ENCODE measurements at places on chromosomes 16 and 17.

DNA sequence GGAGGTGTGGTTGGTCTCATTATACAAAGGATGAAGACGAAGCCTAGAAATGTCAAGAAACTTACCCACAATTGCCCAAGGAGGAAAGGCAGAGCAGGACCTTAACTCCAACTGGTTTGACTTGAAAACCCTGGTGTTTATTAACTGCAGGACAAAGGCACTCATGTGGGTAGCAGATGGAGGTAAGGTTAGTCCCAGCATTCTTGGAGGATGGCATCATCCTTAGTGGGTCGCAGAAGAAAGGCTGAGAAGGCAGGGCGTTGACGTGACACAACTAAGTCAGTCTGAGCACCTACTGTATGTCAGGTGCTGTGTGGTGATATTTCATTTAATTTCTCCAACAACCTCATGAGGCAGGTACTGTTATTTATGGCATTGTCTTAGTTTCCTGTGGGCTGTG, 101.3 kb downstream of the HAPSTR1 start:
- no peak for DNase-seq

DNA sequence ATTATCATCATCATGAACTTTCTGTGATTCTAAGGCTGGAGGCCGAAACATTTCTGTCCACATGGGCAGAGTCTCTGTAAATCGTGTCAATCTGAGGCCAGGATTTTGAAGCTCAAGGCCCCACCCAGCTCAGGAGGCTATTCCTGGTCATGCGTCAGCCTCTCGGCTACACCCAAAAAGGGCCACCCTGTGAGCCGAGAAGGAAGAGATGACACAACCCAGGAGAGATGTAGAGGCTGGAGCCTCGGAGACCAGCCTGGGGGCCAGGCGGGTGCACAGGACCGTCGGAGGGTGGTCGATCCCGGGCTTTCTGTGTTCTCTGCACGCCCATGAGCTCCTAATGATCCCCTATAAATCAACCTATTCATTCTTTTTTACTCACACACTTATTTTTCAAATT, 1.1 kb upstream of the CACNG1 start:
- DNase-seq = no peak

- no peak for DNase-seq
Measured at GRCh38 chr17:58005728-58006559, 1.1 kb downstream of the SRSF1 start.

DNA sequence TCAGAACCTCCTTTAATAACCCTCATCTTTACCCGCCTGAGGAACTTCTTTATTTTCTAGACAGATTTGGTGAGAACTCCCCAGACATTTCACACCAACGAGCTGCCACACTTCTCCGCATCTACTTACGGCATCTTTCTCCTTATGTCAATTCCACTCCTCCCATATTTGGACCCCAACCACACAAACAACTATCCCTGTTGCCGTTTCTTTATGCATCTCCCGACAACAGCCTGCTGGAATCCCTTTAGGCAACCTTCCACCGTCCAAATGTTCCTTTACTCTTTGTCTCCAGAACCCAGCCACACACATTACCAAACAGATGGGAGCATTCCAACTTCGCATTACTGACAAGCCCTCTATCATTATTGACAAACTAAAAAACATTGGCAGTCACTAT, 8.8 kb upstream of the ENDOV start:
- DNase-seq = no peak

GRCh38 chr16:83652943-83653342, 154.8 kb upstream of the HSBP1 start:
- no peak for DNase-seq

GRCh38 chr17:38958756-38959155, 8.4 kb downstream of the FBXO47 start:
- no peak for DNase-seq

DNA sequence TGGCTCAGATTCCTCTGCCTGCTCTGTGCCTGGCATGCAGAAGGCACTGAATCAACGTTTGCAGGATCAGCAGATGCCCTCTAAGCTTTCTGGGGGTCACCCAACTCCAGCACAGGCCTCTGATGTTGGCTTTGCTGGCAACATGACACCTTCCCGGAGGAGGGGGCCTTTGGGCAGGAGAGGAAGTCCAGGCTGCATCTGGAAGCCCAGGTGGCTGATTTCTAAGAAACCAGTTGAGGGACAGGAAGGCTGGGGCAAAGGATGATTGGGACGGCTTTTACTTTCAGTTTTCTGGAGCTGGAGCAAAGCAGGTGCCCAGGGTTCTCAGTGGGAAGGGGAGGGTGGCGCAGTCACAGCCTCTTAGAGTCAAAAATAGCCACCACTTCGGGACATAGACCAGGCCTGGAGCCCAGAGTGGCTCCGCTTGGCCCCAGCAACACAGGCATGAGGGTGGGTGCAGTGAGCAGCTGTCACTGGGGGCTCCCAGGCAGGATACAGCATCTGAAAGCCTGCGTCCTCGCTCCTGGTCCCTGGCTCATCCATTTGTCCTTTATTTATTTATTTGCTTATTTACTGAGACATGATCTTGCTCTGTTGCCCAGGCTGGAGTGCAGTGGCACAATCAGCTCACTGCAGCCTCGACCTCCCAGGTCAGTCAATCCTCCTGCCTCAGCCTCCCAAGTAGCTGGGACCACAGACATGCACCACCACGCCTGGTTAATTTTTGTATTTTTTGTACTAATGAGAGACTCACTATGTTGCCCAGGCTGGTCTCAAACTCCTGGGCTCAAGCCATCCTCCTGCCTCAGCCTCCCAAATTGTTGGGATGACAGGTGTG, 15.1 kb downstream of the SOCS1 start:
- DNase-seq = no peak

GRCh38 chr16:79008869-79009179, 591.7 kb downstream of the MAF start:
- DNase-seq = peak; percentile 100

- DNase-seq = no peak
Measured at GRCh38 chr16:63876103-63876502, 1245.8 kb downstream of the CDH11 start.

GRCh38 chr17:77959126-77959925, 823 bp downstream of the TNRC6C start:
- no peak for DNase-seq

GRCh38 chr16:18800293-18800692, 1.1 kb downstream of the ARL6IP1 start:
- DNase-seq = no peak

- DNase-seq = peak; percentile 73
Measured at GRCh38 chr16:17476414-17477259, 5.9 kb upstream of the XYLT1 start.

GRCh38 chr17:16286947-16287562, 66.2 kb downstream of the CENPV start:
- DNase-seq = no peak

- DNase-seq = no peak
Measured at GRCh38 chr16:58197314-58198012, 443 bp downstream of the CSNK2A2 start.

- no peak for DNase-seq
Measured at GRCh38 chr17:13557077-13557476, 44.7 kb downstream of the HS3ST3A1 start.

DNA sequence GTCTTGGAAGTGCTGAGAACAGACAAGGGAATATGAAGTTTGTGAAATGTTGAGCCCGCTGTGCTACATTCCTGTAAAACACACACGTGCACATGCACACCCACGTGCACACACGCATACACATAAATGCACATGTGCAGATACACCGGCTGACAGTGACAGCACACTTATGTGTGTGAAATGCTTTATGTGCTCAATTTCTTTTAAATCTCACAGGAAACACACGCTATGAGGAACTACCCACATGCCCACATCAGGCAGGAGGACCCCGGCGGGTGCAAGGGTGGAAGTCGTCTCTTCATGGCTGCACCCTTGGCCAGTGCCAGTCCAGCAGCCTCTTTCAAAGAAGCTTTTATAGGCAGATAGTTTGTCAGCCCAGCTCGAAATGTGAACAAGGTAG, 561 bp upstream of the WFDC1 start:
- DNase-seq = no peak

GRCh38 chr16:22967521-22968095, 153.6 kb downstream of the HS3ST2 start:
- DNase-seq = no peak

GRCh38 chr17:18102640-18103039, 5.9 kb upstream of the MYO15A start:
- DNase-seq = no peak

DNA sequence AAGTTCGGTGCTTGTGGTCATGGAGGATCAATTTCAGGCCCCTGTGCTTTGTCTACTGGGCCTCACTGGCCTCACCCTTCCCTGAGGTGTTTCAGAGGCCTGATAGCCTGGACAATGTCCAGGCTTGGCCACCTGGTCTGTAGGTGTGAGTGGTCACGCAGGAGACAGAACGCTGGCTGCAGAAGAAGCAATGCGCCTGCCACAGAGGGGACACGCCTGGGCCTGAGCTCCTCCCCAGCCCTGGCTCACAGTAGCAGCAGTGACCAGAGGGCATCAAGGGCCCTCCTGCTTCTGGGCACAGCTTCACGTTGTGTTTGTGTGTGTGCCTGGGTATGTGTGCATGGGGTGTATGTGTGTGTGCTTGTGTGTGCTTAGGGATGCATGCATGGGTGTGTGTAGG, 1.9 kb upstream of the PITPNM3 start:
- DNase-seq = no peak

GRCh38 chr17:31052187-31052889, 42.4 kb upstream of the NF1 start:
- no peak for DNase-seq

- no peak for DNase-seq
Measured at GRCh38 chr16:86874141-86874540, 295.8 kb downstream of the FOXL1 start.

DNA sequence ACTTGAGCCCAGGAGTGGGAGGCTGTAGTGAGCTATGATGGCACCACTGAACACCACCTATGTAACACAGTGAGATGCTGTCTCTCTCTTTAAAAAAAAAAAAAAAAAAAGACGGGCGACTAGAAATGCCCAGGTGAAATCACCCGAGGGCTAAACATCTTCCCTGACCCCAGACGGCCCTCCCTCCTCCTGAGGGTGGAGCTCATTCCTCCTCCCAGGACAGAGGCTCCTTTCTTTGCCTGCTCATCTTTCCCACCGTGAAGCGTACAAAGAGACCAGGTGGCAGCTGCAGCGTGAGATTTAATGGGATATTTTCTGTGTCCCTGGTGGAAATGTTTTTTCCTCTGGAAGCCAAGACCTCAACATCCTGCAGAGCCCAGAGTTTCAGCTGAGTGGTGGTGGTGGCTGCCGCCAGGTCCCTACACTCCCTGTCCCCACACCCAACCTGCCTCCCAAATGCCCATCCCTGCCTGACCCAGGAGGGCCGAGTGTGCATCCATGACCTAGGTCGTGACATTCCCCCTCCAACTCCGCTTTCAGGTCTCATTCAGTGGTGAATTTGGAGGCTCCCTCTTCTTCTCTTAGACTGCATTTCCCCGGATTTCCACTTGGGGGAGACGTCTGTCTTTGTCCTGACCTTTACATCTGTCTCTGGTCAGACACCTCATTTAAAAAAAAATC, 14.4 kb upstream of the GPRC5B start:
- DNase-seq = peak; percentile 29

GRCh38 chr17:73914536-73915274, 270.5 kb upstream of the SDK2 start:
- no peak for DNase-seq

- DNase-seq = no peak
Measured at GRCh38 chr17:36544044-36544306, 744 bp upstream of the GGNBP2 start.

- DNase-seq = no peak
Measured at GRCh38 chr17:79922116-79922601, 82.9 kb upstream of the CBX4 start.

GRCh38 chr17:17724307-17725010, 43.2 kb downstream of the RAI1 start:
- no peak for DNase-seq

GRCh38 chr17:35299135-35299534, 56.3 kb downstream of the SLFN5 start:
- peak; percentile 57 for DNase-seq

DNA sequence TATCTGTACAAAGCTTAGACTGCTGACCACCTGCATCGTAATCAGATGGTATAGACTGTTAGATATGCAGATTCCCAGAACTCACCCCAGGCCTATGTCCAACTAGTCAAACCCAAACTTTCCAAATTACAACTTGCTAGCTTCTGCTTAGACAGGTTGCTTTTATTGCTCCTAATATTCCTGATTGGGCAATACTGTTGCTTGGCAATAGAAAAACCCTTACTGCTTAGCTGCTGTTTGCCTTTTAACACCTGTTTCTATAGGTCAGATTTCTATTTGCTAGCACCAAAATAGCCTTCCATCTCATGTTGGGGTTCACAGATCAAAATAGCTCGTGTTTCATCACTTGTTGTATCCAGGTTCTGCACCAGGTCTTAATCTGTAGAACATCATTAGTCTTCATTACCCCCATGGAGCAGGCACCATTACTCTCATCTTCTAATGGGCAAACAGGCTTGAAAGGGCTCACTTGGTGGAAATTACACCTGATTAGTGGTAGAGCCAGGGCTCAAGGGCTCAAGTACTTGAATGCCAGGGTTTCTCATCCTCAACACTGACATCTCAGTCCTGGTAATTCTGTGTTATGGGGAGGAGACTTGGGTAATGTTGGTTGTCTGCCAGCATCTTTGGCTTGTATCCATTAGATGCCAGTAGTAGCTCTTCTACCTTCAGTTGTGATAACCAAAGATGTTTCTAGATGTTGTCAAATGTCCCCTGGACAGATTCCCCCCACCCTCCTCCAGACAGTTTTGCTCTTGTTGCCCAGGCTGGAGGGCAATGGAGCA, 2.7 kb downstream of the ZP2 start:
- DNase-seq = no peak

- no peak for DNase-seq
Measured at GRCh38 chr16:85623997-85624601, 11.0 kb downstream of the GSE1 start.

- peak; percentile 36 for DNase-seq
Measured at GRCh38 chr17:81349397-81350319, 45.6 kb upstream of the BAHCC1 start.

DNA sequence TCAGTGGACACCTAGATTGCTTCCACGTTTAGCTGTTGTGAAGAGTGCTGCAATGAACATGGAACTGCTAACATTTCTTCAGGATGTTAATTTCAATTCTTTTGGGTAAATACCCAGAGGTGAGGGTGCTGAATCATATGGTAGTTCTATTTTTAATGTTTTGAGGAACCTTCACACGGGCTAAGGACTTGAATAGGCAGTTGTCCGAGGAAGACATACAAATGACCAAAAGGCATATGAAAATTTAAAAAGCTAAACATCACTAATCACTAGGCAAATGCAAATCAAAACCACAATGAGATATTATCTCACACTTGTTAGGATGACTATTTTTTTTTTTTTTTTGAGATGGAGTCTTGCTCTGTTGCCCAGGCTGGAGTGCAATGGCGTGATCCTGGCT, 173.3 kb downstream of the PRKCB start:
- DNase-seq = no peak

GRCh38 chr17:6569370-6570285, 13.3 kb upstream of the PITPNM3 start:
- DNase-seq = no peak

- DNase-seq = no peak
Measured at GRCh38 chr17:73957564-73957963, 245.9 kb upstream of the RPL38 start.

Measured in DMS153 (cell line).